ENCODE measurements at places on chromosomes 12 and 14. TPM values are rescaled to one million over a fixed set of nuclear protein-coding genes. Genes with fewer than 3 reads are reported as not detected.

DNA sequence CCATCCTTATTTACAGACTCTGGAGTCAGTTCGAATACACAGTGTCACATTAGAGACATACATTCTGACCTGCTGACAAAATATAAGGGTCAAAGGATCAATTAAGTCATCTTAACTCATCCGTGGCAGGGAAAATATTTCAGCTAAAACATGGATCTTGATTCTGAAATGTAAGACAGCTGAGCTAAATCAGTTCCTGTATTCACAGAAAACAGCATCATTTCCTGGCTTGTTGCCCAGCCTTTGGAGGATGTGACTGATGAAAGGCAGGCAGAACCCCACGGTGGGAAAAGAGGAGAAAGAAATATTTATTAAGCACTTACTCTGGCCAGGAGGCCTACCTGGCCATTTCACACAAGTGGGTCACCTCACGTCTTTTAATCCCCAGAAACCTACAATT, 101.9 kb downstream of the GAS2L3 start:
- no peaks in the 10 kb centered on the region for H3K27me3 ChIP-seq
- no peak overlapping the region for H3K27ac ChIP-seq
- no peak for DNase-seq
- no peak overlapping the region for H3K4me3 ChIP-seq
- no peaks in the 10 kb centered on the region for H3K4me1 ChIP-seq

DNA sequence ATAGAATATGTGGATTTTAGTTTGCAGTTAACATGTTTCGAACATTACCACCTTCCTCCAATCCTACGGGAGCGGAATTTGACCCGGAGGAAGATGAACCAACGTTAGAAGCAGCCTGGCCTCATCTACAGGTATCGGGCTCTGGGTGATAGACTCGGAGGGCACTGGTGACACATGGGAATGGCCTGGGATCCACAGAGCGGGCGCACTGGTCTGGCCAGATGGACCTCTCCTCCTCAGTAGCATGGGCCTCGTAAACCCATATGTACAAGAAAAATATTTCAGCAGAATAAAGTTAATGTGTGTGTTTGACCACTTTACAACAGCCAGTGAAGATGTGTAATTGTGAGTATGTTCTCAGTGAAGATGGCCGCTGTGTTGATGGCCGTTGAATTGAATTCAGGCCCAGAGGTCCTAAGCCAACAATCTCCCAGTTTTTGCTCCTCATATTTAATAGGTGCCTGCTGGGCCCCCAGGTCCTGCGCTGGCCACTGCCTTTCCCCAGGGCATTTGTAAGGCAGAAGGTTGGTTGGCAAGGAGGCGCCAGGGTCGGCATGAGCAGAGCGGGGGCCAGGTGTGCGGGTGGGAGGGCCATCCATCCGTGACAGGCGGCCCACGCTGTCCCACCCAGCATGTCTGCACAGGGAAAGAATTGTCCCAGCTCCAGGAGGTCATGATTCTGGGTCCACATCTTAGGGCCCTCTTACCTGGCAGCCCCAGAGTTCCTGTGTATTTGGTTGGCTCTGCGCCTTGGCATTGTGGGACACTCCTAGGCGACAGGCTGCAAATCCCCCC, 82.0 kb upstream of the DYNC1H1 start:
- H3K4me3 ChIP-seq, result no peak overlapping the region
- H3K4me1 ChIP-seq, result peaks cover 33% of the 10 kb centered on the region
- DNase-seq, result no peak
- H3K27me3 ChIP-seq, result no peaks in the 10 kb centered on the region
- H3K27ac ChIP-seq, result no peak overlapping the region

GRCh38 chr12:19572920-19573558, 133.7 kb downstream of the AEBP2 start:
- H3K4me3 ChIP-seq, result no peak overlapping the region
- no peak overlapping the region for H3K27ac ChIP-seq
- no peaks in the 10 kb centered on the region for H3K36me3 ChIP-seq
- H3K4me1 ChIP-seq, result peaks cover 4% of the 10 kb centered on the region

KRT79 gene
- not detected for total RNA-seq

CIDEB gene
- 24.7 TPM for total RNA-seq

IL26 gene
- 0.30 TPM for total RNA-seq

DNA sequence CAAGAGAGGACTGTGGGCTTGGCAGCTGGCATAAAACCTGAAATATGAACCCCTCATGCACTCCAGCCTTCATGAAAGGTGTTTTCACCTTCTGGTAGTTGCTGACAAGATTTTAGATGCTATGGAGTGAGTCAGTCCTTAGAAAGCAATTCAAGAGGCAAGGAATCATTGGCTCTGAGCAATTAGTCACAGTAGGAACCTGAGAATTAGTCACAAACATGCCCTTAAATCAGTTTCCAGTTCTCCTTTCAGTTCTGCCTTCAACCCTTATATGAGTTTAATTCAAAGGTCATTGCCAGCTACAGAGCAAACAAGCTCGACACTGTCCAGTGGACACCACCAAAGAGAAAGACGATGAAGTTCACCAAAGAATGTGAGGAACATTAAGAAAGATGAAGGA, 472.3 kb downstream of the GLT1D1 start:
- no peaks in the 10 kb centered on the region for H3K27me3 ChIP-seq
- DNase-seq, result no peak
- no peaks in the 10 kb centered on the region for H3K4me1 ChIP-seq
- no peak overlapping the region for H3K4me3 ChIP-seq

DNA sequence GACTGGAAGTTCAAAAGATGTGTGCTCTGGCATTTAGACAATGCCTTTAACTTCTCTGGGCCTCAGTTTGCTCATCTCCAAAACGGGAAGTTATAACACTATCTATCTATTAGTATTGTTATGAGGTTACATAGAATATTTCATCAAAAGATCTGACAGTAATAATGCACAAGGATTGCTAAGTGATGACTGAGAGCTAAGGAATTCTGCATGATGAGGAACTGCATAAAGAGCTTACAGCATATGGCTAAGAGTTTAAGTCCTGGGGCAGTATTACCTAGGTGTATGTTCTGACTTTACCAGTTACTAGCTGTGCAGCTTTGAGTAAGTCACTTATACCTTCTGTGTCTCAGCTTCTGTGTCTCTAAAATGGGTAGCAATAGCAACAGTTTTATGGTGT, 160.1 kb upstream of the TMPO start:
- H3K4me3 ChIP-seq, result no peak overlapping the region
- H3K36me3 ChIP-seq, result no peaks in the 10 kb centered on the region
- DNase-seq, result no peak
- no peaks in the 10 kb centered on the region for H3K4me1 ChIP-seq

GALC gene
- 11.1 TPM for total RNA-seq

GRCh38 chr12:116594325-116595038, 35.3 kb downstream of the MAP1LC3B2 start:
- peak; percentile 62 for DNase-seq
- peak overlapping the region; percentile 43 for H3K27ac ChIP-seq
- peaks cover 2% of the 10 kb centered on the region for H3K27me3 ChIP-seq
- no peaks in the 10 kb centered on the region for H3K36me3 ChIP-seq

- peaks cover 14% of the 10 kb centered on the region for H3K36me3 ChIP-seq
- peaks cover 11% of the 10 kb centered on the region for H3K4me1 ChIP-seq
- H3K27ac ChIP-seq, result no peak overlapping the region
- H3K27me3 ChIP-seq, result no peaks in the 10 kb centered on the region
- H3K4me3 ChIP-seq, result no peak overlapping the region
These were observed 79.0 kb downstream of the IFNG start for GRCh38 chr12:68080577-68080976.

PRPF39 gene
- total RNA-seq, result 47.6 TPM

- H3K4me3 ChIP-seq, result no peak overlapping the region
- no peak overlapping the region for H3K27ac ChIP-seq
- peaks cover 62% of the 10 kb centered on the region for H3K36me3 ChIP-seq
- H3K4me1 ChIP-seq, result peaks cover 33% of the 10 kb centered on the region
These were observed 6.8 kb upstream of the KANSL2 start for GRCh38 chr12:48688836-48689235.

- peaks cover 5% of the 10 kb centered on the region for H3K27me3 ChIP-seq
- no peak overlapping the region for H3K27ac ChIP-seq
- no peaks in the 10 kb centered on the region for H3K36me3 ChIP-seq
- DNase-seq, result no peak
- H3K4me1 ChIP-seq, result no peaks in the 10 kb centered on the region
These were observed 9.8 kb upstream of the BDKRB2 start for GRCh38 chr14:96194657-96195431.

- no peaks in the 10 kb centered on the region for H3K36me3 ChIP-seq
- no peak for DNase-seq
- no peaks in the 10 kb centered on the region for H3K4me1 ChIP-seq
- H3K4me3 ChIP-seq, result no peak overlapping the region
These were observed 70.7 kb upstream of the ASPG start for GRCh38 chr14:104014764-104015163.

DPY19L2 gene
- total RNA-seq, result 0.91 TPM

CDKN1B gene
- total RNA-seq, result 49.0 TPM

- H3K4me1 ChIP-seq, result peaks cover 30% of the 10 kb centered on the region
- H3K27ac ChIP-seq, result no peak overlapping the region
- no peak overlapping the region for H3K4me3 ChIP-seq
- peaks cover 88% of the 10 kb centered on the region for H3K36me3 ChIP-seq
These were observed 2.9 kb upstream of the PFDN5 start for GRCh38 chr12:53292426-53292825.

- peaks cover 72% of the 10 kb centered on the region for H3K4me1 ChIP-seq
- peak overlapping the region; percentile 62 for H3K4me3 ChIP-seq
- peak overlapping the region; percentile 99 for H3K27ac ChIP-seq
- DNase-seq, result no peak
- no peaks in the 10 kb centered on the region for H3K27me3 ChIP-seq
These were observed 39.1 kb downstream of the CORO1C start for GRCh38 chr12:108691998-108692808.

GRCh38 chr14:40417777-40418401, 985.7 kb upstream of the FBXO33 start:
- H3K27ac ChIP-seq, result no peak overlapping the region
- no peaks in the 10 kb centered on the region for H3K4me1 ChIP-seq
- DNase-seq, result no peak
- no peaks in the 10 kb centered on the region for H3K27me3 ChIP-seq

SALL2 gene
- 2.7 TPM for total RNA-seq
